ENCODE measurements at places on chromosomes 2 and 18. TPM values are rescaled to one million over a fixed set of nuclear protein-coding genes. Genes with fewer than 3 reads are reported as not detected.

DOK6 gene
- total RNA-seq = 0.04 TPM

IL36RN gene
- 64.1 TPM for total RNA-seq

SLC35G4 gene
- total RNA-seq = not detected

DNA sequence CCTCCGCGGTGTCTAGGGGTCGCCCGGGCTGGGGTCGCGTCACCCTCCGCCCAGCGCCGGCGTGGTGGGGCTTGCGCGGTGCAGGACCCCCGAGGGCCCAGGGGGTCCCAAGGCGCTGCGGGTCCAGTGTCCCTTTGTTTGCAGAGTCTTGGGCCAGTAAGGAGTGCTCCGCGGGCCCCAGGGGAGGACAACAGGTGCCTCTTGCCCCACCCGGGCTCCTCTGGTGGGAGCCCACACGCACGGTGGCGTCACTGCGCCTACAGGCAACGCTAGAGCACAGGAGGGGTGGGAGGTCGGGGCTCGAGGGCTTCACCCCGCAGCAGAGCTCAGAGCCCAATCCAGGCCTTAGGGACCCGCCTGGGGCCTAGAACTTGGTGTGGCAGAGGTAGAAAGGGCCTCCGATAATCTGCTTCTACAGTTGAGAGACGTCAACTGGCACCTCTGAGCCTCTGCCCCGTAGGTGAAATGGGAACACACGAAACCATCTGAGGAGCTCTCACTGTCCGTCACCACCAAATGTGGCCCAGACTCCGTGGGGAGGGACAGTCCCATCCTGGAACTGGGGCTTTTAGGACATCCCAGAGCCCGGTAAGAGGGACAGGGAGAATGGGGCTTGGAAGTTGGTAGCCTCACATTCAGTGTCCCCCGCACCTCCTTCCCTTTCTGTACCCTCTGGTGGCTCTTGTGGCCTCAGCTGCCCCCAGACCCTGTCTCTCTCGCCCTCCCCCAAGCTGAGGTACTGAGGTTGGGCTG, 1.4 kb downstream of the ARID5A start:
- no peak for ATAC-seq

- ATAC-seq = no peak
These were observed 1235.7 kb downstream of the DPP10 start for GRCh38 chr2:115678129-115678528.

DNA sequence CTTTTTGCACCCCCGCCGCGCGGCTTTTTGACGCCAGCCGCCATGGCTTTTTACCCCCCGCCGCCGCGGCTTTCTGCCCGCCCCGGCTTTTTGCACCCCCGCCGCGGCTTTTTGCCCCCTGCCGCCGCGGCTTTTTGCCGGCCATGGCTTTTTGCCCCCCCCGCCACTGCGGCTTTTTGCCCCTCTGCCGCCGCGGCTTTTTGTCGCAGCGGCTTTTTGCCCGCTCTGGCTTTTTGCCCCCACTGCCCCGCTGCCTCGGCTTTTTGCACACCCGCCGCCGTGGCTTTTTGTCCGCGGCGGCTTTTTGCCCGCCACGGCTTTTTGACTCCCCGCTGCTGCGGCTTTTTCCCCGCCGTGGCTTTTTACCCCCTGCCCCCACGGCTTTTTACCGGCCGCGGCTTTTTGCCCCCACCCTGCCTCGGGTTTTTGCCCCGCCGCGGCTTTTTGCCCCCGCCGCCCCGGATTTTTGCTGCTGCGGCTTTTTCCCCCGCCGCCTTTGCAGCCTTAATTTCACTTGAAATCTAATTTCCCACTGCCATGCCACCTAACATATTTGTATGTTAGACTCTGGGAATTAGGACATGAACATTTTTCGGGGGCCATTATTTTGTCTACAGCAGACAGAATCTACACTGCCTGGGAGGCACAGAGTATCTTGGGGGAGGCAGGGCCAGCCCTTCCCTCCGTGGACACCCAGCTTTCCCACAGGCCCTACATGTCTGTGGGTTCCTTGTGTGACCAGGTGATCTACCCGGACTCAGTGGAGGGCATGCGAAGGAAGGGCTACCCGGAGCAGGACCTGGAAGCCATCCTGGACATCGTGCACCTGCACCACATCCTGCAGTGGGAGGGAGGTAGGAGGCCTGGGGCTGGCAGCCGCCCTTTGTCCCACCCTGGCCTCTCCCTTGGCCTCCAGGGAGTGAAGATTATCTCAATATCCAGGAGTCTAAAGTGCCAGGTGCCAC, 3031.0 kb upstream of the TEKT4 start:
- no peak for ATAC-seq

Data from esophagus mucosa (tissue), 1 donor.